Glutamatergic neuron (in vitro differentiated cells): ENCODE measurements at places on chromosomes 7 and 10.
A peak's percentile ranks its signal among the peaks of the same experiment; 100 is the strongest.

DNA sequence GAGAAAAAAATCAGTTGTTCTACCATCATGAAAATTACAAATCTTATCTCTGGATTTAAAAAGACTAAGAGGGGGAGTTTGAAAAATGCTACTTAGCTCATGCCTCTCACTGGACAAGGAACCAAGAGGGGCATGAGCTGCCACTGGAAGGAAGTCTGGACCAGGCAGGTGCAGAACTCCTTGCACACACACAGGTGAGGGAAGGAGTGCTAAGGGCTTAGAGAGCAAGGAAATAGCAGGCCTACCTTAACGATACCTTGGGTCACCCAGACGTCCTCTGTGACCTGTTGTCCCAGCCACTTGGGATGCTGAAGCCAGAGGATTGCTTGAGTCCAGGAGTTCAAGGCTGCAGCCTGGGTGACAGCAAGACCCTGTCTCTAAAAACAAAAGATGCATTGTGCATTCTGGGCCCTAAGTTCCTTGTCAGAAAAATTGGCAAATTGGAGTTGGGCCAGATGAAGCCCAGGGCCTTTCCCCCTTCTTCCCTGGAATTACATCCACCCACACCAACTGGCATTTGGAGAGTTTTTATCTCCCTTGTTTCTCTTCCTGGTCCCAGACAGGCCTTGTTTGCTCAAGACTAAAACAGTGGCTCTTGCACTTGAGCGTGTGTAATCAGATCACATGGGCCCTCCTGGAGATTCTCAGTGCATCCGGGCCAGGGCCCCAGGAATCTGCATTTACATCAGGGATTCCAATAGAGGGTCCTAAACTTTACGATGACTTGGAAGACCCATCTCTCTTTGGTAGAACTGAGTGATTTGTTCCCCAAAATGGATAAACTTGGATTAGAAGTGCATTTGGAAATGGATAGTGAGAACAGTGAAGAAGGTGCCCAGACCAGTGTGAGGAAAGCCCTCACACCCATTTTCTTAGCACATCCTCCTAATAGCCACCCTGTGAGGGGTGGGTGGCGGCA is 3.0 kb downstream of the DDIT4 start:
- DNase-seq, result no peak

GRCh38 chr7:26409661-26410547 is 118.2 kb downstream of the SNX10 start:
- peak; percentile 53 for DNase-seq

DNA sequence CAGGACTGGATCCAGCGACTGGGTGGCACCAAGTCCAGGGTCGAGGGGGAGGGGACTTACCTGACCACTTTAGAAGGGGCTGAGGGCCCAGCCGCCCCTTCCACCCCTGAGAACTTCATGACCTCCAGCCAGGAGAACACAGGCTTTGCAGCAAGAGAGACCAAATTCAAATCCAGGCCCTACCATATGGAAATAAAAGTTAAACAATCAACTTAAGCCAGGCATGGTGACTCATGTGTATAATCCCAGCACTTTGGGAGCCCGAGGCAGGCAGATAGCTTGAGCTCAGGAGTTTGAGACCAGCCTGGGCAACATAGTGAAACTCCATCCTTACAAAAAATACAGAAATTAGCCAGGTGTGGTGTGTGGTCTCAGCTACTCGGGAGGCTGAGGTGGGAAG is 61.9 kb downstream of the COL13A1 start:
- DNase-seq, result no peak

- DNase-seq, result no peak
Observed at GRCh38 chr10:17094844-17095243, 34.8 kb downstream of the CUBN start.

DNA sequence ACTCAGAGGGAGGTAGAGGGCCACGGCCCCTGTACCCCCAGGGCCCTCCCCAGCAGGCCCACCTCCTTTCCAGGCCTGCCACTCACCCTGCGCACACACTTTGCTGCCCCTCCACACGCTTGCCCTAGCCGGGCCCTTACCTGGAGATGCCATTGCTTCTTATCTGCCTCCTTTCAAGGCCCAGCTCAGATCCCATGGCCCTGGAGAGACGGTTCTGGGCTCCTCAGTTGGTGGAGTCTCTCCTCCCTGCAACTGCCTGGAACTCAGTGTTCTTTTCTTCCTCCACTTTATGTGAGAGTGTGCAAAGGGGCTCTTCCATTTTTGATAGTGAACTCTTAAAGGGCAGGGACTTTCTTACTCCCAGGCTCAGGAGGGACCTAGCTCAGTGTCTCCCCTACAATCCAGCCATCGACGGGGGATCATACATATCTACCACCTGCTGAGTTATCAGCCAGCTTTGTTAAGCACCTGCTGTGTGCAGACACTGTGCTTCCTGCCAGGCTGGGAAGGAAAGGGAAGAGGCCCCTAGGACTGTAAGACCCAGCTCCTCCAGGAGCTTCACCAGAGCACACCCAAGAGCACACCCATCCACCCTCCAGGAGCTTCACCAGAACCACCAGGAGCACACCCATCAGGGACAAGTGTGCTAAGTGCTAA is 89.3 kb upstream of the MACROH2A2 start:
- no peak for DNase-seq

DNA sequence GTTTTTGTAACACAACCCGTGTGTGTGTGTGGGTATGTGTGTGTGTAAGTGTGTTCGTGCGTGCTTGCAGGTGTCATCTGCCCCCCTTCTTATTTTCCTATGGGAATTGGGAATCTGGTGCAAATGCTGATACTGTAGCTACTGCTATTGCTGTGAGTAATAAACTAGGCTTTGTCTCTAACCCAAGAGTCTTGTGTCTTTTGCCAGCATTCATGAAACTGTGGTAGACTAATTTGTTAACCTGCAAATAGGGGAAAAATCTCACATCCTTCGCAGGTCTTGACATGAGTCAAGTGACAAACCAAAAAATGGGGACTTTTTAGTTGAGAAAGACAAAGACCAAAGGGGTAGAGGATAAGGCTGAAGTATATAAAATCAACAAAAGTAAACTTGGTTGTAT is 57.9 kb upstream of the FAM133B start:
- DNase-seq, result no peak

DNA sequence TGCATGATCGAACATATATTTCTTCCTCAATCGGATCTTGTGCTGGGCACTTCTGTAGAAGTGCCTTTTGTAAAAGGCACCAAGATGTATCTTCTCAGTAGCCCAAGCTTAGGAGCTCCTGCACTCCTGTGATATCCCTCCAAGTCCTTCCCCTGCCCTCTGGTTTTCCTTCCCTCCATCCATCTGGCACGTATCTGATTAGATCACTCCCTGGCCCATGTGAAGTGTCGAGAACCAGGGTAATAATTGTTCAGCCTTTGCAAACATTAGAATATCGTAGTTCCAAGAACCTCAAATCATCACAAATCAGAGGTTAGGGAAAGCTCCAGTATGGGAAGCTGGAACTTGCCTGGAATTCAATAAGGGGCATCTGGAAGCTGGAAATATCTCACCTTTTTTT is 221.1 kb upstream of the AUTS2 start:
- DNase-seq, result no peak

DNA sequence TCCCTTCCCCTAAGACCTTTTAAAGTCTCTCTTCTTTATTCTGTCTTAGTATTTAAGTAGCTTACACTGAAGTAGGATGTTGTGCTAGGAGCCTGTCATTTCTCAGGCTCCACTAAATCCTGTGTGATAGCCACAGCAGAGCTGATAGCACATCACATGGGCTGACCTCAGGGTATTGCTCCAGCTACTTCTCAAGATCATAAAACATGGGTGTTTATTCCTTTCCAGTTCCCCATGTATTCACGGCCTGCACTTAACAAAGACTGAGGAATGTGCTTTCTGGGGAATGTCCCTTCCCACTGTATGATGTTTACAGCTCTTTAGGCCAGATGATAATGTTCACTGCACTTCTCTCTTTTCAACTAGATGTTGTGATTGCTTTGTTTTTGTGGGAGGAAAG is 1086.8 kb downstream of the KCNMA1 start:
- no peak for DNase-seq

GRCh38 chr10:97195706-97196222 is 10.0 kb upstream of the SLIT1 start:
- DNase-seq, result no peak

DNA sequence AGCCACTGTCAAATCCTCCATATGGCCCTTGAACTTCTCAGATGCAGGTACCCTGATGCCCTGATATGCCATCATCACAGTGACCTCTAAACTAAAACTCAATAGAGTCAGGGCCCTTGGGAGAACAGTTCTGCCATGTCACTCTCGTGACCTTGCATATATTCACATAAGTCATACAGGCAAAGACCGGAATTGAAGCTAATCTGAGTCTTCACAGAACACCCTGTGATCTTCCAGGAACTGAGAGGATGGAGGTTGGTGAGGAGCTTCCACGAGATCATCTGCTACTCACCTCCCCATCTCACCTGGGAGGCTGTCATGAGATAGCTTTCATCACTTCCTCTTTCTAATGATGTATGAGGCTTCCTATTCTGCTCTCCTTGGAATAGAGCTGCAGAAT is 228.7 kb upstream of the CCDC6 start:
- DNase-seq, result no peak

DNA sequence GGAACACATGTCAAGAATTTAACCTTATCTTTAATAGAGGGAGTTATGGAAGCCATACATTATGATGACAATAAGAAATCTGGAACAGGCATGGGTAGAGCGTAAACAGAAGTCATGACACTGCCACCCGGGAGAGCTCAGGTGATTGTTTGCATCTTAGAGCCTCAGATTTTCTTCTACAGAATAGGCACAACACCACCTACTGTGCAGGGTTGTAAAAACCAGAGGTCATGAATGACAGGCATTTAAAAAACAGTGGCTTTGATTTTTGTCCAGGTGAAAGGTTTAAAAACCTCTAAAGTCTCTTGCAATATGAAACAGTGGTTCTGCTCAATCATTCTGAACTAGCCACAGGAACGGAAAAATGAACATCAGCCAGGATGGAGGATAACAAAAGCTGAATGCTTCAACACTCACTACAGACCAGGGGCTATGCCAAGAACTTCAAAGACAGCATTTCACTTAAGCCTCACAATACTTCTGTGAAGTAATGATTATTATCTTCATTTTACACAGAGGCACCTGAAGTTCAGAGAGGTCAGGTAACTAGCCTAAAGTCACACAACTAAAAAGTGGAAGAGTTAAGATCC is 123.8 kb downstream of the SLC25A13 start:
- no peak for DNase-seq

DNA sequence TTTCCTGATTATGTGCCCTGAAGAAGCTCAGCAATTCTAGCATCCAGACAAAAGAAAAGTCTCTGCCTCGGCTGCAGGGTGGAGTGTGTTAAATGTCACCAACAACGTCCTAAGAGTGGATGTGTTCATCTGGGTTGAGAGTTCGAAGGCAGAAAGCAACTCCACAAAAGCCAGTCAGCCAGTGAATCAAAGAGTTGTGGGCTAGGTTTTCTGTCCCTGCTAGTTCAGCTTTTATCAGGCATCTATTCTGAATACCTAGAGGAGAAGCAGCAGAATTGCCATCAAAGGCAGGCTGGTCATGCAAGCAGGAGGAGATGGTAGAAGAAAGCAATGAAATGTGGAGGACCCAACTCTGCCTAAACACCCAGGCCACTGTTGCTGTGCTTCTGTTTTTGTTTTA is 205.2 kb downstream of the KLF6 start:
- DNase-seq, result no peak

DNA sequence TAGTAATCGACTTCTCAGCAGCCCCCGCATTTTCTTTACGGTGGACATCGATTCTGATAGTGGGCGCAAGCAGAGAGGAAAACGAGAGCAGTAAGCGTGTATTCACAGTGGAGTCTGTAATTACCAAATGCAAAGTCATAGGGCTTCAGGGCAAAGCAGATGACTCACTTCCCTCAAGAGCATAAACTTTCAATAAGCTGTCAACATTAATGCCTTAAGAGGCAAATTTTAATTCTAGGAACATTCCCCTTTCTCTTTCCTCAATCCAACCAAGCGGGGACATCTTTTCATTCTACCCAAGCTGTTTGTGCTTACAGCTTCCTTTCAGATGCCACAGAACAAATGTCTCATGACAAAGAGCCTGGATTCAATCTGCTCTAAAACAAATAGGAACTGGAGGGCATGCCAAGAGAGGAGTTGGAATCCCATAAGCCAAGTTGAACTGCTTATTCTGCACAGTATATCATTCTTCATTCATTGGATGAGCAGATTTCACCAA is 48.6 kb downstream of the MALSU1 start:
- DNase-seq, result no peak

GRCh38 chr7:27518561-27519350 is 143.9 kb downstream of the HIBADH start:
- DNase-seq, result no peak

- DNase-seq, result peak; percentile 80
Observed at GRCh38 chr10:80356563-80356988, at the start of the genes DYDC1 and DYDC2. Gene DYDC1, minus strand, starts transcription at chr10:80356755. Its CDS starts 4,154 bp downstream, at chr10:80352601. Gene DYDC2, plus strand, starts transcription at chr10:80356781. Its CDS starts 5,663 bp downstream, at chr10:80362444.

DNA sequence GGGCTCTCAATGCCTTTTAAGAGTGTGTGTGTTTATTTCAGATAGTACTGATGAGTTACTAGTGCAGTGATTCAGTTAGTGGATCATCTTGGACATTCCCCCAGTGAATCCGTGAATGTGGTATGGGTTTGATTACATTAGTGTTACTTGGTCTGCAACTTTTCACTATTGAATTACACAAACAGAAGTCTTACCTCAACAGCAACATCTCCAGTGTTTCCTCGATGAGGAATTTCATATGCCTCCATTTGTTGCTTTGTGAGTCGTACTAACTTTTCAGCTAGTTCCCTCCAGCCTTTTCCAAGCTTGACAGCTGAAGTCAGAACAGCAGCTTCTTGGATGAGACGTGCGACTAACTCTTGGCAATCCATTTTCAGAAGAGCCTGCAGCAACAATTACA is 63.2 kb downstream of the MACC1 start:
- no peak for DNase-seq

GRCh38 chr7:17411922-17412321 is 113.5 kb downstream of the AHR start:
- no peak for DNase-seq

GRCh38 chr7:30908681-30909080 is 3.0 kb upstream of the AQP1 start:
- DNase-seq, result no peak

- DNase-seq, result no peak
Observed at GRCh38 chr7:128729494-128729893, 9.7 kb upstream of the CALU start.

- DNase-seq, result peak; percentile 42
Observed at GRCh38 chr10:119205894-119206602, 1.3 kb upstream of the GRK5 start.

DNA sequence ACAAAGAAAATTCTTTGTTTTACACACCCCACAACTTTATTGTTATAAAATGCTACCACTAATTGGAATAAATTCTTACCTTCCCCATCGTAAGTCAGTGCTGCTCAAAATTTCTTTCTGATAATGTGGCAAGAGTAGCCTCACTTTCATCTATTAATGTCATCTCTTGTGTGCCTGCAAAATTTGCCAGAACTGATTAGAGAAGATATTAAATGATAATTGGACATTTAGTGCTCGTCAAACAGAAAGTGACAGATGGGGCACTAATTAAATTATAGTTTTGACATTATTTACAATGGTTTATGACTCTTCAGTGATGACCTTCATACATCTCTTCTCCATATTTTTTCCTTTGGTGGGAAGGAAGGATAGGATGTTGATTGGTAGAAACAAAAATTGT is 690.9 kb downstream of the NXPH1 start:
- no peak for DNase-seq

- DNase-seq, result no peak
Observed at GRCh38 chr7:130179631-130180030, 25.6 kb downstream of the TMEM209 start.

GRCh38 chr7:149823631-149824199 is 14.5 kb upstream of the ZNF862 start:
- DNase-seq, result no peak

GRCh38 chr10:124536496-124537050 is 75.0 kb downstream of the LHPP start:
- DNase-seq, result no peak
